ENCODE measurements at places on chromosomes 5 and 9. TPM values are rescaled to one million over a fixed set of nuclear protein-coding genes. Genes with fewer than 3 reads are reported as not detected.

ACOT12 gene
- 0.41 TPM for total RNA-seq

PRR7 gene
- total RNA-seq, result 7.2 TPM

IFNK gene
- total RNA-seq, result not detected

DNA sequence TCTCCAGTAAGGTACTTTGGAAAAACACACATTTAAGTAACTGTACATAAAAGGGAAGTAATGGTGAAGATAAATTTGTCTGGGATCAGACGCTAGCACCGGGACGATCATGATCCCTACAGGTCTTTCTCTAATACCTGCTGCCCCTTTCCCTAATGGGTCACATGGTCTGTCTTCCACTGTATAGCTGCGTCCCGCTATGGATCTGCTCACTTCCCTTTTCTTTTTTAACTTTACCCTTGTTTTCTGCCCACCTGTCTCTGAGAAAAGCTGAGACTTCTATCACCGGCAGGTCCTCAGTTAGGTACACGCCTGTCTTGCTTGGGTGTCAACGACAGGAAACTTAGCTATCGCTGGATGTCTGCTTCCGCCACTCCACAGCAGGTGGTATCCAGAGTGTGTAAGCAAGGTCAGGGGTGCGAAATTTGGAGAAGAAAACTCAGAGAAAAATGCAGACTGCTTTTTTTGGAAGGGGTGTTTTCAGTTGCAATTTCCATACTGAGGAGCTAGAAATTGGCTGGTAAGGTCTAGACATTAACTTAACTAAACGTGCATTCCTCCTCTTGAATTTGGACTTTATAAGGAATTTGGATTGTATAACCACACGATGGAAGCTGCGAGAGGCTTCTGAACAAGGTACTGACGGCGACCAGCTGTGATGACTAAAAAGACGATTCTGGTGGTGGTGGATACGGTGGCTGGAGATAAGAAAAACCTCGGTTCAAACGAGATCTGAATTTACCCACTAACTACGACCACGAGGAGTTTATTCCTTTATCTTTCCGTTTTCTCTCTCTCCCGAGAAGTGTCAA lies 1.1 kb upstream of the ICE1 start:
- no peak for DNase-seq

GRCh38 chr9:112487799-112488340 lies 1.2 kb downstream of the KIAA1958 start:
- DNase-seq, result no peak

DNA sequence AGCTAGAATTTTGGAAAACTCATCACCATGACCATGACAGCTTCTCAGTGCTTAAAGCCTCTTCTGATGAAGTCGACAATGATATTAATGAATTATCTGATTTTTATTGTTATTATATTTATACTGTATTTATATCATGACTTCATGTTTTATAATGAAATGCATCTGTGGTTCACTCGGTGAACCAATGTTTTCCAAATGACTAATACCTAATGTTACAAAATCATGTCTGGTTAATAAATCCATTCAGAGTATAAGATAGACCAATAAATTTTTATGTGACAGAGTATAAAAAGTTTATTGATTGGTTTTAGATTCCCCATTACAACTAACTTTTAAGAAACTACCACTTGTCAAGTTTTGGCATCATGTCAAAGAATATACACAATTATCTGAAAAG lies 416.5 kb downstream of the MLLT3 start:
- no peak for DNase-seq

- DNase-seq, result no peak
These were observed 143.8 kb downstream of the MCTP1 start for GRCh38 chr5:95141141-95141540.

FOXD4L4 gene
- total RNA-seq, result 0.69 TPM

DNA sequence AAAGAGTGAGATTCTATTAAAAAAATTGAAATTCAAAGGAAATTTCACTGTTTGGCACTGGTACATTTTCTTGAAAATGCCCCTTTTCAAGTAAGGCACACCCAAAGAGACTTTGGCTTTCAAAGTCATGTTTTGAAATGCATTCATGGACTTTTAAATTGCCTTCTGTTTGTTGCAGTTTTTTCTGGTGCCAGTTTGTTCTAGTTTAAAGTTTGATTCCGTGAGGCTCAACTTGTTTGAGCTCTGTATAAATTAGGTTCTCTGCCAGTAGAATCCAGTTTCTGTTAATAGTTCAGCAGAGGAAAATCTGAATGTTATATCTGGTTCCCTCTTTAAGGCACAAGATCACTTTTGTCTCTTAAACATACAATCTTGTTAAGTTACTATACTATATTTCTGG lies 16.4 kb downstream of the ATP6V0E1 start:
- no peak for DNase-seq

- no peak for DNase-seq
These were observed 69.0 kb upstream of the IRX1 start for GRCh38 chr5:3526551-3527185.

GRCh38 chr5:62662521-62662920 lies 83.9 kb downstream of the LRRC70 start:
- no peak for DNase-seq

Measured in CD4-positive, alpha-beta memory T cell (primary cell).